Smooth muscle cell of the coronary artery (primary cell): ENCODE measurements at places on chromosomes 6 and 20. TPM values are rescaled to one million over a fixed set of nuclear protein-coding genes. Genes with fewer than 3 reads are reported as not detected.

The KIAA0408 gene
- total RNA-seq = 0.15 and 0.23 TPM in 2 replicates

The DTNBP1 gene
- 6.7 and 7.1 TPM in 2 replicates for total RNA-seq

The TSBP1 gene
- not detected in 2 replicates for total RNA-seq

The SPINT3 gene
- not detected in 2 replicates for total RNA-seq
